ENCODE measurements at places on chromosomes 6 and 20.

DNA sequence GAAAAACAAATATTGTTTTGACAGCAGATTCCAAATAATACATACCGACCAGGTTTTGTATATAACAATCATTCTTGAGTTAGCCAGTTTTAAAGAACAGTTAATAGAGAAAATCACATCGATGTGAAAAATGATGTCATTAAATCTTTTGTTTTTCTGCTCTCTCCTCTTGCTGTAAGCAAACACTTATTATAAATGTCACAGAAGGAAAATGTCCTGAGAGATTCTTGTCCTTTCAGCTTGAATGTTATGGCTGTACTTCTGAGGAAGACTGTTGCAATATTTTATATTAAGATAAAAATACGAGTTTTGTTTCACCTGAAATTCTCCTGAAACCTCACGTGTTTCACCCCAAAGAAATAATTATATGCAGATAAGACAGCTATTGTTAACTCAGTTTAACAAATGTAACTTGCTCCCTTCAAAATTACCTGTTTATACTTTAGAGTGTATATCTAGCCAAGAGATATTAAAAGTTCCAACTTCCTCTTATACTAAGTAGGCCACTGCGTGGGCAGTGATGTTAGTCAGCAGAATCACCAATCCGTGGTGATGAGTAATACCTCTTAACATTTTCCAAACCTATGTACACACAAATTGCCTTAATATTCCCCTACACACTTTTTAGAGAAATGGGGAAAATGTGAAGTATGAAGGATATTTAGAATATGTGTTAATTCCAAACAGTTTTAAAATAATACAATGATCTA is 1111.4 kb upstream of the CITED2 start:
- no peak for DNase-seq

DNA sequence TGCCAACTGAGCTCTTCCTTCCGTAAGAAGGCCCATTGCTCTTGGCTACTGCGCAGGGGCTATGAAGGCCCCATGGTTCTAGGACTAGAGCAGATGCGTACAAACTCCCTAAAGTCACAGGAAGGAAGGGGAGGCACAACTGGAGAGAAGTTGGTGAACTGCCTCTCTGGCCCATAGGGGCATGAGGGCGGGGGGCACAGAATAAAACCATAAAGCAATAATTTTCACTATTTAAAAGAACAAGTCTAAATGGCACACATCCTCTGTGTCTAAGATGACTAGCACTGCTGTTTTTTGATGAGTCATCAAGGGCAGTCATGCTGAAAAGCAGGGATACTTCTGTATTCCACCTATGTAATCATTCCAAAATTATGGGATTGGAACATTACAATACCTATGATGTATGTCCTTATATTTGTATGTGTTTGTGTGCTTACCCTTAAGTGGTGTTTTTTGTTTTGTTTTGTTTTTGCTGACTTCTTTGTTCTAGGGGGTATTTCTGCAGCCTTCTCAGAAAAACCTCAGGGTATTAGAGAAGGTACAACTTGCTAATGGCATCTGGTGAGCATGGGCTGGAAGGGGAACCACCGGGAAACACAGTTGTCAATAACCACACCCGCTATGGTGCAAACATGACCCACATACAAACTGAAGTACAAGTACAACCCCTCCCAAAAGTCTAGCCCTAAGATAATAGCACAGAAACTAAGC is 36.9 kb downstream of the B4GALT5 start:
- DNase-seq = peak; percentile 59

DNA sequence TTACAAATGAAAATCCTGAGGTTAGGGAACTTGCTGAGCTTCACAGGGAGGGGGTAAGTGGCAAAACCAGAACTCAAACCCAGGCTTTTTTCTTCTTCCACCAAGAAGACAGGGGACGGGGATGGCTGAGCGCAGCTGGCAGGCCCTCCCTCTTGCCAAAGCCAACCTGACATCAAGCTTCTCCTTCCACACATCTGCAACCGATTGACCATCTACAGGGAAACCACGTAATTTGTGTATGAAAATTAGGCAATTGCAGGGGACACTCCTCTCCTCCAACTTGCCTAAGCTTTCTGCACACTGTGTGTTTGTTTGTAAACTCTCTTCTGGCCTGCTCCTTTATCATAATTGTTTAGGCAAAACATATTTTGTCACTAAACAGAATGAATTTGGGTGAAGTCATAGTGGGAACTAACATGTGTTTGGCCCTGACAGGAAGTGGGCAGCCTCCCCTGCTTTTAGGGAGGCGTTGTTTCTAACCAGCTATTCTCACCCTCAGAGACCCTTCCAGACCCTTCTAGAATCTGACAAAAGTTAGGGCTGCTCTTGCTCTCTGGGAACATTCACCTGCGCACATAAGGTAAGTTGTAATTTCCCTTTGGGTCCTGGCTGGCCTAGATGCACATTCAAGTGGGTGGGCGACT is 18.9 kb downstream of the ZNF831 start:
- no peak for DNase-seq

- no peak for DNase-seq
Measured at GRCh38 chr20:3670511-3670910, 7.3 kb upstream of the GFRA4 start.

DNA sequence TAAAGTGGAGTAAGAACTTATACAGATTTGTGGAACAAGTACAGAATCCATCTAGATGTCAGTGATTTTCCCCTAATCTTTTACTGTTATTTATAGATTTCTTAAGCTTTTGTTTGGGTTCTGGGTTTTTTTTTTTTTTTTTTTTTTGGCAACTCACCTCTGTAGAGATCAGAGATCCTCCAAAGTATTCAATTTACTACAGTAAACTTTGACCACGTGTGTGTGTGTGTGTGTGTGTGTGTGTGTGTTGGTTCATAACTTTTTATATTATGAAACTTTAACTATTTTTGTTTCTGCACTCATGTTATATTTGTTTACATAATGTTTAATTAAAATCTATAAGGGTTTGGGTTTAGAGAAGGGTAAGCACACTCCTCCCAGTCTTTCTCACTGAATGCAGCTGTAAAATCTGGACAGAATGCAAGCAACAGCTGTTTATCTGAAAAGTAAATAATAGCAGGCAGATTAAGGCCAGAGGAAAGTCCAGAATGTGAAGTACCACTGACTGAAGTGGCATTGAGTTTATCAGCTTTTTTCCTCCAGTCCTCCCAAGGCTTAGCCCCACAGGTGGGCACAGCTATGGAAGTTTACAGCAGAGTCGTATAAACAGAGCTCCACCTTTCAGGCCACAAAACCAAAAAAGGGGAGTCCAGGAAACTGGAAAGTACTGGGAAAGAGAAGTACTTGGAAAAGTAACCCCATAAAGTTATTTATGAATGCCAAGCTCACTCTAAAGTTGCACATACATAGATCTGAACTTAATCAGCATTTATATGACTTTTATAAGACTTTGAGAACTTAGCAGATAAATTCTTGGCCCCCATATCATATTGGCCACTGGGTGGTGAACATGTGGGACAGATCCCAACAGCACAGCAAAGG is 43.0 kb upstream of the CD2AP start:
- no peak for DNase-seq

DNA sequence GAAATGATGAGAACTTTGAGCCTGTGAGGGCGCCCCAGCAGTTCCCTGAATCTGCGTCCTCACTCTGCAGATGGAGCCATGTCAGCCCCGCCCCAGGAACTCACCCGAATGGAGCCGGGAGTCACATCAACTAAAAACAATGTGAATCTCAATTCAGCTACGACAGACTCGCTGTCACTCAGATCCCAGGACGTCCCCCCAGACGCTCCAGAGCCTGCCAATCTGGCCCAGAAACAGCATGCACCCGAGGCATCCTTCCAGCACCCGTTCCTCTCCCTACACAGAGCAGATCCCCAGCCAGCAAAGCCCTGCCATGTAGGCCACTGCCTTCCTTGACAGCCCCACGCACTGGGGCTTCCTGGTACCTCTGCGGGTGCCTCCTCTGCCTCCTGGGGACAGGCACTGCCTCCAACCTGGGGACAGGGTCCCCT is 248.0 kb downstream of the TTLL2 start:
- DNase-seq = no peak

GRCh38 chr6:34090935-34091334 is 55.0 kb downstream of the GRM4 start:
- no peak for DNase-seq

- DNase-seq = peak; percentile 44
Measured at GRCh38 chr20:8153281-8153908, 21.3 kb downstream of the PLCB1 start.

DNA sequence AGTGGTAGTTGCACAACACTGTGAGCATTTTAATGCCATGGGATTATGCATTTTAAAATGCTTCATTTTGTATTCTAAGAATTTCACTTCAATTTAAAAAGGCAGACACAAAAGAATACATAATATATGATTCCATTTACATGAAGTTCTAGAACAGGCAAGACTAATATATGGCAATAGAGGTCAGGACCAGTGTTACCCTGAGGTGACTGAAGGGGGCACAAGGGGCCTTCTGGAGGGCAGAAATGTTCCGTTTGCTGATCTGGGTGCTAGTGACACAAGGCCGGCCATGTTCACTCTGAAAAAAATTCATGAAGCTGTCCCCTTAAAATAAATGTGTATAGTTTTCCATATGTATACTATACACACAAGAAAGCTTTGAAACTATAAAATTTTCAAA is 28.5 kb downstream of the TASP1 start:
- DNase-seq = no peak

- no peak for DNase-seq
Measured at GRCh38 chr6:157721426-157721825, 101.6 kb upstream of the SNX9 start.

GRCh38 chr6:167266830-167267555 is 24.1 kb upstream of the UNC93A start:
- no peak for DNase-seq

- DNase-seq = no peak
Measured at GRCh38 chr6:112007805-112008204, 46.1 kb upstream of the CCN6 start.

GRCh38 chr6:97052152-97052787 is 127.7 kb downstream of the KLHL32 start:
- DNase-seq = no peak
